Stimulated activated CD8-positive, alpha-beta memory T cell treated with anti-CD3 and anti-CD28 coated beads, Interleukin-15, amount 100 ng/mL, for 4 hours (primary cell): ENCODE measurements at places on chromosomes 11 and 22.

DNA sequence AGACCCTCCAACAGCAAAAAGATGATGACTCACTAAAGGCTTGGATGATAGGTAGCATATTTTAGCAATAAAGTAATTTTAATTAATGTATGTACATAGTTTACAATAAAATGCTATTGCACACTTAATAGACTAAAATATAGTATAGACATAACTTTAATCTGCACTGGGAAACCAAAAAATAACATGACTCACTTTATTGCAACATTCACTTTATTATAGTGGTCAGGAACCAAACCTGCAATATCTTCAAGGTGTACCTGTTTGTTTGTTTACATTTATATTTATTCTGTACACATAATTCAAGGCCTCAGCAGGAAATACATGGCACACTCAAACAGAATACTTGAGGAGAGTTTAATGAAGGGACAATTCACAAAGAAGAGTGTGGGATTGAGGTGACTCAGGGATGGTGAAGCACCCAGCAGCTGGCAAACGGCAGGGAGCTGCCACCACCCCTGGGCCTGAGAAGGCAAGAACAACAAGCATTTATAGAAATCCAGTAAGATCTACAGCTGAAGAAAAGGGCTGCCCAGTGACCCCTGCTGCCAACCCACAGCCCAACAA lies 51.5 kb upstream of the POU2AF2 start:
- DNase-seq: no peak

DNA sequence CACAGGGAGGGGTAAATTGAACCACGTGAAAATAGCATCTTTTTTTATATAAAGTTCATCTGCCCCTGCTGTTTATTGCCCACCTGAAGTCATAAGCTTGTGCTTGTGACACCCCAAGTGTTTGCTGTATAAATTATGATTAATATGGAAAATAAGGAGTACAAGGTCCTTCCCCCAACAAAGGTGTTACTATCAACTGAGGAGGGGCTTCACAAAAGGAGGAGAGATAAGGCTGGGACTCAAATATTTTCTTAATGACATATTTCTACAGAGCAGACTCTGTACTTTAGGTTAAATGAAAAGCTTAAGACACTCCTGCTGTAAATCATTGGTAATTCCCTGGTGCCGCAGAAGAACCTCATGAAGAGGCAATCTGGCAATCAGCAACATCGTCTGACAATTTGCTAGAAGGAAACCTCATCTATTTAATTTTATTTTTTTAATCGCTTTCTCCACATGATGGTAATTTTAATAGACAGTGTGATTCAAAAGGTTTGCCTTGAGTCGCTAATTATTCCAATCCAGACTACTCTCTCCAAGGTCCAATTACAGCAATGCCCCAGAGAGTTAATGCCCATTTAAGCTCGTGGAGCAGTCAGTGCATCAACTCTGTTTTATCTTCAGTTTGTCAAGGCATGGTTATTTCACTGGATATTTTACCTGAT lies 1432.4 kb downstream of the FAM181B start:
- no peak for DNase-seq

DNA sequence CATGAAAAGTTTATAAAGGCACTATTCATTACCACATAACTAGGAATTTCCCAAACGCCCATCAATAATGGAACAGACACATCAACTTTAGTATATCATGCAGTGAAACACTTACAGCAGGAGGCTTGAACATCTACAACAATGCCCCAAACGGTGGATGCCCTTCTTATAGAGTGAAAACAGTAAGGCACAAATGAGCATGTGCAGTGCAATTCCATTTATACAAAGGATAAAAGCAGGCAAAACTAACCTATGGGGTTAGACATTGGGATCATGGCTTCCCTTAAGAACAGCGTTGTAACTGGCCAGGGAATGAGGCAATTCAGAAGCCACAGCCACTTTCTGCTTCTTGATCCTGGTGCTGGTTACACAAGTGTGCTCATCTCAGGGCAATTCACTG lies 1363.0 kb downstream of the TBC1D22A start:
- no peak for DNase-seq

- DNase-seq: no peak
These were observed 73.4 kb upstream of the PARVG start for GRCh38 chr22:44107340-44107739.

DNA sequence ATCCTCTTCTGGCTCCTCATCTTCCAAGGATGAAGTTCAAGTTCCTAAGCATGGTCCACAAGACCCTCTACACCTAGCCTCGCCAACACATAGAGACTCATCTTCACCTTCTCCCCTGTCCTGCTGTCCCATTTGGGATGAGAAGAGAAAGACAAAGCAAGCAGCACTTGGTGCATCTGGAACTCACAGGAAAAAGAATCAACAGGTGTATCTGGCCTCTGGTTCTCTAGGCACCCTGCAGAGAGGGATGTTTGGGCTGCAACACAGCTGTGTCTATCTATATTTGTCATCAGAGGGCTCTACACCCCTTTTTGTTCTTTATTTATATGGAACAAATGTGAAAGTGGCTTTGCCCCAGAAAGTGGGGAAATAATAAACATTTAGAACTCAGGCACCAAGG lies 82.1 kb upstream of the GALNT18 start:
- DNase-seq: no peak

DNA sequence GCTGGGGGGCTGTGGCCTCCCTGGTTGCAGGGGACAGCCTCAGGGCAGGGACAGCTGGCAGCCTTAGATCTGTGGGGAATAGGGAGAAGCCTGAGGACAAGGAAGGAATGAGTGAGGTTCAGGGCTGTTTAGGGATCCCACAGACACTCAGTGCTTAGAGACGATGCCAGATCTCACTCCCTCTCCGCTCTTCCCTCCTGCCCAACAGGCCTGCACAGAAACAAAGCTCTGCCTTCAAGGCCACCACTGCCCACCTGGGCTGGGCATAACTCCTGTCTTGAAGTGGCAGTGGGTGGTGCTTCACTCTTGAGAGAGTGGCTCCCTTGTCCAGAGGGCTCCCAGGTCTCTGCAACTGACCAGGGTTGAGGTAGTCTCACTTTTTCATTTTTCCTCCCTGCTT lies 13.1 kb upstream of the CENATAC start:
- DNase-seq: no peak

- no peak for DNase-seq
These were observed 111.2 kb downstream of the BRD1 start for GRCh38 chr22:49716441-49716840.

- no peak for DNase-seq
These were observed 227.1 kb downstream of the CEP164 start for GRCh38 chr11:117554601-117555333.

- no peak for DNase-seq
These were observed 4.2 kb upstream of the TFIP11 start for GRCh38 chr22:26516503-26516902.

DNA sequence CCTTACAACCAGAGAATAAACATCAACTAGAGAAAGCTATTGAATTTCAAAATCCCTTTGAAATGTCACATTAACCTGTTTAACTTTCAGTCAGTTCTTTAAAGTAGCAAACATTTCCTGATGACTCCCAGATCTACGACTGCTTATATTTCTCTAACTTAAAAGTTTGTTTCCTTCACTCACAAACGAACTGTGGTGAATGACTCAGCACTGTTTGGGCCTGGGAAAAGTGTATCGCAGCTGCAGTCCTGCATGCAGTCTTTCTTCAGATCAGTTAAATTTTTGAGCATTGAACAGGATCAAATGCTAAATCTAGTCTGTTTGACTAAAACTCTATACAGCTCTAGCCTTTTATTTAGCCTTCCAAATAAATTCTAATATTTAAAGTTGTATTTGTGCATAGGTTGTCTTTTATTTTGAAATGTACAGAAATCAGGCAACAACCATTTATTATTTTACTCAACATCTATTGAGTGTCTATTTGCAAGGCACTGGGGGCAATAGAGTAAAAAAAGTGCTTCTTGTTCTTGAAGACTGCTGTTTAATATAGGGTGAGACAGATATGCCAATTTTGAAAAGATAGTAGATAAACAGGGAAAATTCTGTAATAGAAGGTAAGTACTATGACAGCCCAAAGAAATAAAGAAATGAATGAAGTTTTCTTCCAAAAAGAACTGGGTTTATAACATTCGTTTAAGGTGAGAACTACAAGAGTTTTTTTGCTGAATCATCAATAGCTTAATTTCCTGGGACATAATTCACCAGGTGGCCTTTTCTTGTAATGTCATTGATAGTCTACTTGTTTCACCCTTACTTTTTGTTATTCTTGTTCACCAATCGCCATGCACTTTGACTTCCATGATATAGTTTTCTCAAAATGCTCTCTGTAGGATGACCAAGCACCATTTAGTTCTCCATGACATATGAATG lies 235.4 kb downstream of the METTL15 start:
- DNase-seq: no peak

- DNase-seq: no peak
These were observed 175.0 kb upstream of the TMEM45B start for GRCh38 chr11:129640671-129641070.

GRCh38 chr11:124930799-124931198 lies 5.0 kb downstream of the HEPACAM start:
- DNase-seq: no peak

DNA sequence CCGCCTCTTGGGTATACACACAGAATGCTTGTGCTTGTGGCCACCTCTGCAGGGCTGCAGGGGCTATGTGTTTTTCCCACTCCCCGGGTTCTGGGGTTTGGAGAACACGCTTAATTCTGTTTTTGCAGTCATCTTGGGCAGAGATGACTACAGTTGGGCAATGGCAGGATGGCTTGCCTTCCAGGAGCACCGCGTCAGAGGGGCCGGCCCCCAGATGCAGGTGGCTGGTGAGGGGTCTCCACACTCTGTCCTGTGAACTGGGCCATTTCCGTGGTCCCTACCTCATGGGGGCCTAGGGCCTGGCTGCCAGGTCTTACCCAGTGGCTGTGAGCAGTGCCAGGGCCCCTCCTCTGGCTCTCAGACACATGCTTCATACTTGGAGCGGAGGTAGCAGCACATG lies 68.3 kb downstream of the CTTN start:
- DNase-seq: no peak

DNA sequence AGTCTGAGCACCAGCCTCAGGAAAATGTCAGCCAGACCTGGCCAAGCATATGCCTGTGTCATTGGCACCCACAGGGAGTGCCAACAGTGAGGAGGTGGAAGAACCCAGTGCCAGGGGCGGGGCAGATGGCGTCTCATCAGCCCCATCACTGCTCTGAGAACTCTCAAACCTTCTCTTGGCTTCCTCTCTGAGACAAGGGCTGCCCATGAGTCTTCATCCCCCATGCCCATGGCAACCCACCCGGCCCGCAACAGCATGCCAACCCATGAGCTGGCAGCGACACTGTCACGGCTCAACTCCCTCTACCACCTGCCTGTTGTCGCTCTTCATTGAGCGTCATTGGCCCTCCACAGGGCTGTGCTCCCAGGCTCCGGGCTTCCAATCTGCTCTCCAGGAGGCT lies 340.5 kb downstream of the BUD13 start:
- no peak for DNase-seq

- peak; percentile 72 for DNase-seq
These were observed 548.0 kb downstream of the ETS1 start for GRCh38 chr11:128039140-128040021.

DNA sequence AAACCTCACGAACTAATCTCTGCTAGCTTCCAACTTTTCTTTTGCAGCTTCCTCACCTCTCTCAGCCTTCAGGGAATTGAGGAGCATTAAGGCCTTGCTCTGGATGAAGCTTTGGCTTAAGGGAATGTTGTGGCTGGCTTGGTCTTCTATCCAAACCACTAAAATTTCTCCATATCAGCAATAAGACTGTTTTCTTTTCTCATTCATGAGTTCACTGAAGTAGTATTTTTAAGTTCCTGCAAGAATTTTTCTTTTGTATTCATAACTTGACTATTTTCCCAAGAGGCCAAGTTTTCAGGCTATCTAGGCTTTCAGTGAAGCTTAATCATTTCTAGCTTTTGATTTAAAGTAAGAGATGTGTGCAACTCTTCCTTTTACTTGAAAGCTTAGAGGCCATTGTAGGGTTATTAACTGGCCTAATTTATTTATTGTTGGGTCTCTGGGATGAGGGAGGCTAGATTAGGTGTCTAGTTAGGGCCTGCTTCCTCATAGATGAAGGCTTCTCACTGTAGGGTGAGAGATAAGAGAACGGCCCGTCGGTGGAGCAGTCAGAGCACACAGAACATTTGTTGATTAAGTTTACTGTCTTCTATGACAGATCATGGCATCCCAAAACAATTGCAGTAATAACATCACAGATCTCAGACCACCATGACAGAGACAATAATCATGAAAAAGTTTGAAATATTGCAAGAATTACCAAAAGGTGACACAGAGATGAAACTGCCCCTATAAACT lies 33.2 kb downstream of the CSF2RB start:
- DNase-seq: no peak

DNA sequence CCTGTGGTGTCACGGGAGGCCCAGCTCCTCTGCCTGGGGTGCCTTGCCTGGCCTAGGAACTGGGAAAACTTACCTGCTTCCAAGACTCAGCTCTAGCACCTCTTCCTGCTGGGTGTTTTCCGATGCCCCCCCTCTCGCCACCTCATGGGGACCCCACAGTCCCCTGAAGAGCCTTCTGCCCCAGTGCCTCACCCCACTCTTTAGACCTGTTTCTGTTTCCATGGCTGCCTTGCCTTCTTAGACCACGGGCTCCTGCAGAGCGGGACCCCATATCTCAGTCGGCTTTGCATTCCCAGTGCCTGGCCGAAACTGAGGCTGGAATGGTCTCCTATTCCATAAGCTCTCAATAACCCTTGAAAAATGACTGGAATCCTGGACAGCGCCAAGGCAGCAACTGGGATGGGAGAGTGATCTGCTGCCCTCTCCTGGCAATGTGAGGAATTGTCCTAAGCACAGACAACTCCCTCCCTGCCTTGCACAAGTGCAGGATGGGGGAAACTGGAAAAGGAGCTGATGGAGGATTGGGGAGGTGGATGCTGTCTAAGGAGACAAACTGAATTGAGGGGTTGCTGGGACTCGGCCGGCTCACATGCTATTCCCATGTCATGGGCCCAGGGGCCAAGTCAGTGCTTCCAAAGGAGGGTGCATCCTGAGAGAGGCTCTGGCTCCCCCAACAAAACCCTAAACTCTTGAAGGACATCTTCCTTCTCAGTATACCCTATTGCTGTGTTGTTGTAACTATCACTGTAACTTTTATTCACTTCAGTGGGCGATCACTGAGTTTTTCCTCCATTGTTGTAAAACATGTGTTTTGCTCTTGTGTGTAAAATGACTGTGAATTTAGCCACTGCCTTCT lies 26.6 kb upstream of the IL17RA start:
- peak; percentile 10 for DNase-seq

DNA sequence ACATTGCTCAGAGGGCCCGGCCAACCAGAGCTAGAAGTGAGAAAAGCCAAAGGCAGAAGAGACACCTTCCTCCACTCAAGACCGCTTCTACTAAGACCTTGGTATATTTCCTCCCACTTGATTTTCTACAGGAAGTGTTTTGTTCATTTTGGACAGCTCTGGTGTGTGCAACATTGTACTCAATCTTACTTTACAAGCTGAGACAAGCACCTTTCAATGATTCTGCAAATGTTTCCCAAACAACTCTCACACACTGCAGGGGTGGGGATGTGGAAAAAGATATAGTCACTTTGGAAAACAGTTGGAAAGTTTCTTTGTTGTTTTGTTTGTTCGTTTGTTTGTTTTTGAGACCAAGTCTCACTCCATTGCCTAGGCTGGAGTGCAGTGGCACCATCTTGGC lies 15.7 kb downstream of the MYO18B start:
- DNase-seq: no peak
